ENCODE measurements at places on chromosomes 7 and 10.

DNA sequence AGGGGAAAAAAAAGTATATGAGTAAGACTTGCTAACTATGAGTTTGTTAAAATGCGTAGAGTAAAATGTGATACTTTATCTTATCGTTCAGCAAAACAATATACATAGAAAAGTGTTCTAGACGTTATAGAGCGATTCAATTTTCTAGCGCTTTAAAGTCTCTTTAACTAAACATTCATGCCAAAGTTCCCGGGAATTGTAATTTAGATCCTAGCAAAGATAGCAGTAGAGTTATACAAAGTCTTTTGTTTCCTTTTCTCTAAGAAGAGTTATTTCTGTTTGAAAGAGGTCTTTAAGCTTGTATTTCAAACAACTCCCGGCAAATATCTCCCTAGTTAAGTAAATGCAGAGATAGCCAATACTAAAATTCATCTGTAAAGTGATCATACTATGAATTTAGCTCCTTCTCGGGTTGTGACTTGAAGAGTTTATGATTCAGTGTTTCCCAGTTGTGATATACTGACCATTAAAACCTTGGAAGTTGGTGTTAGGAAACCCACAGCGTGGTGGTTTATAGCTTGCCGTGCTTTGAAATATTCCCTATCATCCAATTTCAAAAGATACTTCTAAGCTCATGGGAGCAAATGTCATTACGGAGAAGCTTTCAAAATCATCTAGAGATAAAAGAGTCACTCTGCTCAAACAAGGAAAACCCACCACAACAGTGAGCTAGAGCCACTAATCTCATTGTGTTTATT, 171.7 kb downstream of the CSTF2T start:
- no peak for DNase-seq

GRCh38 chr7:1927937-1928644, 258.0 kb downstream of the ELFN1 start:
- DNase-seq, result no peak

DNA sequence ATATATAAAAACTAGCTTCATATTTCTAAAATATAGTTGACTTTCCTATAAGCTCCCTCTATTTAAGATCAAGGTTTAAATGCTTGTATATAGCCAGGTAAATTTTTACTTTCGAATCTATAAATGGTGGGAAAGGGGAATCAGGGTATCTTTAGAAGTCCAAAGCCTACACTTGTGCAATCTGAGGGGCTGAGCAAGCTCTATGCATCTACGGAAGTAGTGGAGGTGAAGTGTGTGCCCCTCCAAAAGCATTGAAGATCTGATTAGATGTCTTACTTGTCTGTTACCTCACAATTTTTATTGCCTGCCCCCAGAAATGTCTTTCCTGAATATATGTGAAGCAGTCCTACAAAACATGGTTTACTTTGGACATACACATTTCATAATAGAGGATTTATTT, 1.6 kb downstream of the AKAP9 start:
- DNase-seq, result no peak

DNA sequence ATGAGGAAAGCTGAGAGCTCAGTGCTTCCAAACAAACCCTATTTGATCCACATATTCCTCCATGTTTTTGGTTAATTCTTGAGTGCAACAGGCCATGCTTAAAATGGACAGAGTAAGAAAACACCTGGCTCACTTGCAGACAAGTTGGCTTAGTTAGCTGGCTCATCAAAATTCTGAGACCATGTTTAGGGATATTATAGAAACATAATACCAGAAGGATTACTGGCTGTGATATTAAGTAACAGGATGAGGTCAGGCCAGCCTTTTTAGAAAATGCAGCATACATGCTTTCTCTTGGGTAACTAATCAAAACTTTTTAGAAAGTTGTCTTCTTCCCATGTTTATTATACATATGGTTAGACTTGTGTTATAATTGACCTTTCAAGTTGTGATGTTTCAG, 867.2 kb upstream of the LRRTM3 start:
- DNase-seq, result no peak

GRCh38 chr7:132750530-132751217, 174.4 kb upstream of the PLXNA4 start:
- no peak for DNase-seq

DNA sequence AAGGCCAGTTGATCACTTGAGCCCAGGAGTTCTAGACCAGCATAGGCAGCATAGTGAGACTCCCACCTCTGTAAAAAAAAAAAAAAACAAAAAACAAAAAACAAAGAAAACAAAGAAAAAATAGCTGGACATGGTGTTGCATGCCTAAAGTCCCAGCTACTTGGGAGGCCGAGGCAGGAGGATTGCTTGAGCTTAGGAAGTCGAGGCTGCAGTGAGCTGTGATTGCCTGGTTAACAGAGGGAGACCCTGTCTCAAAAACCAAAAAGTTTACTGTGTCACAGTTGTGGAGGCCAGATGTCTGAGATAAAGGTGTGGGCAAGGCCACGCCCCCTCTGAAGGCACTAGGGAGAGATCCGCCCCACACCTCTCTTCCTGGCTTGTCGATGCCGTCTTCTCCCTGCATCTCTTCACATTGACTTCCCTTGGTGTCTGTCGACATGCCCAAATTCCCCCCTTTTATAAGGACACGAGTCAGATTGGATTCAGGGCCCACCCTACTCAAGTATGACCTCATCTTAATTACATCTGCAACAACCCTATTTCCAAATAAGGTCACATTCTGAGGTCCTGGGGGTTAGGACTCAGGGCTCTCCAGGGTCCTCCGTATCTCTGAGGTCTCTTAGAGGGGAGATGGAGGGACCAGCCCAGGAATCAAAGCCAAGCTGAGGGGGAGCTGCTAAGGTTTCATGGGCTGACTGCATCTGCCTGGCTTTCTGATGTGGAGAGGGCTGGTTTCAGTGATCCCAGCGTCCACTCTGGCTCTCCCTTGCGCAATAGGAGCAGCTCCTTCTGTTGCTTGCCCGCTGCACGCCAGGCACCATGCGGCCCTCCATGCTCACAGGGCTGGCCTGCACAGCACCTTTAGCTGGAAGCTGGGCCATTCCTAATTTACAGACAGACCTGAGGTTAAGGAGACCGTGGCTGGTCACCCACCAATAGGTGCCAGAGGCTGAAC, 23.1 kb downstream of the AGAP3 start:
- no peak for DNase-seq

GRCh38 chr10:131569851-131570715, 258.6 kb upstream of the TCERG1L start:
- DNase-seq, result no peak

GRCh38 chr7:42315103-42315502, 78.1 kb upstream of the GLI3 start:
- DNase-seq, result no peak

- no peak for DNase-seq
These were observed 383.9 kb downstream of the CALN1 start for GRCh38 chr7:72028267-72028666.

All from GM18507 (cell line).